ENCODE measurements at places on chromosomes 6 and 20.

GRCh38 chr20:57802765-57803507 lies 93.1 kb upstream of the PMEPA1 start:
- no peak for DNase-seq

DNA sequence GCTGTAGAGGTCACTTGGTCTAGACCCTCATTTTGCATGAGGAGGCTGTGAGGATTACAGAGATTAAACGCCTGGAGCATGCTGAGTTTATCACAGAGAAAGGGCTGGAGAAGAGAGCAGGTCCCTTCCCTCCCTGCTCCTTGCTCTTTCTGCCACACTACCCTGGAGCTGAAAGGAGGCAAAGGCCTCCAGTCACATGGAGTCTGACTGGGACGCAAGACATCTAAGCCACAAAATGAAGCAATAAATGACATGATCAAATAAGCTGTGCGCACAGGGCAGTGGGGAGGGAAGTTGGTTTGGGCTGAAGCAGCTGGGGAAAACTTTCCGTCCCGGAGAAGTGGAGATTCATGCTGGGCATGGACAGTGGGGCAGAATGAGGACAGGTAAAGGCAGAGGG lies 33.3 kb downstream of the ATXN1 start:
- DNase-seq, result no peak

- DNase-seq, result no peak
These were observed 28.3 kb downstream of the SLC2A4RG start for GRCh38 chr20:63767886-63768285.

DNA sequence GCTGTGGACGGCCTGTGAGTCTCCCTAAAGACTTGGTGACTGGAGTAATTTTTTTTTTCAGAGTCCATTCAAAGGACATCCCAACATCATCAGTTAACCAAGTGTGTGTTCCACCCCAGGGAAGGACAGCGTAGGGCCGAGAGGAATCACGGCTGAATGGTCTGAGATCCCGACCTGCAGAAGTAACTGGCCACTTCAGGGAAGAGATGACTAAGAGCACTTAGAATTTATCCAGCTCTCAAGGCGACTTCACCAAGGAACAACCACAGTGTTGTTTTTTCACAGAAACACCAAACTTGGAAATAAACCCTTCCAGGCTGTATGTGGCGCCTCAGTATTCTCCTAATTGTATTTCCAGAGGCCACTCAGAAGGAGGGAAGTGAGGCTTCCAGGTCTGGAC lies 231.6 kb downstream of the FNDC1 start:
- DNase-seq, result no peak

GRCh38 chr6:10613723-10614122 lies 80.7 kb downstream of the C6orf52 start:
- no peak for DNase-seq

GRCh38 chr6:77371748-77372147 lies 91.5 kb downstream of the HTR1B start:
- no peak for DNase-seq

DNA sequence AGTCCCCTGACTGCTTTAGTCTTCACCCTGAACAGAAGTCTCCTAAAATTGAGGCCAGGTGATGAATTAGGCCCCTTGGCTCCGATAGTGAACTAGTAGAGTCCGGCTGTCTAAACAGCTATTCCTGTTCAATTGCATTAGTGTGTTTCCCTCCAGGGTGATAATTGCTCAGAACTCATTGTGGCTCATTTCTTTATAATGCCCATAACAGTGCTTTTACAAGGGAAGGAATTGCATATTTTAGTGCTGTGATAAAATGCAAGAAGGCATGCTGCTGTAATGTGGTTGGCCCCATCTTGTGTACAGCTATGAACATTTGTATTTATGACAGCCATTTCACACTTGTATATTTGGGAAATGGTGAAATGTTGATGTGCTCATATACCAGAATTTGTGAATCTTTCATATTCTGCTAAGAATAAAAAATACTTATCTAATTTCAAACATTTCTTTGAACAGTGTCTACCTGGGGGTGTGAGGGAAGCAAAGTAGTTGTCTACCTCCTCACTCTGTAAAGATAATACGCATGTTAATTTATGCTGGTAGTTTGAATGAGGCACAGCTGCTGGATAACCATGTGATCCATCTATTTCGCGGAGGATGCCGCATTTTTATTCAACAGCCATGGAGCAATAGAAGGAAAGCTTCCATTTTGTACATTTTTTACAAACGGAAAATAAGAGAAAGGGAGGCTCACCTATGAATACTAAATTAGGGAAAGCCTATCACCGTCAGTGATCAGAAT lies 451.4 kb downstream of the NKAIN2 start:
- no peak for DNase-seq

- no peak for DNase-seq
These were observed 54.9 kb downstream of the LY86 start for GRCh38 chr6:6643398-6643797.

DNA sequence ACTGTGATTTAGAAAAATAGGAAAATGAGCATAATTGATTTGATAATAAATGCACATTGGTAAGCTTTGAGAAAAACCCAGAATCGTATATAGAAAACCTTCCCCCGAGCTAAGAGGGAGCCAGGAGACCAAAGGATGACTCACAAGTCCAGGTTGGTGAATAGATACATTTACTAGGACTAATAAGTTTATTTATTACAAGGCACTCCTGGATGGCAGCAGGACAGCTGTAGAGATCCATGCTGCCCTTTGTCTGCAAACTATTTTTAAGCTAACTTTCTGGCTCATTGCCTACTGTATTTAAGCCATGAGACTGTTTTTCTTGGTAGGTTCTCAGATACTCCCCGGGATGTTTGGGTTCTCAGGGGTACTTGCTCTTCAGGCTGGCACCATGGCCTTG lies 13.4 kb downstream of the CASP8AP2 start:
- no peak for DNase-seq

DNA sequence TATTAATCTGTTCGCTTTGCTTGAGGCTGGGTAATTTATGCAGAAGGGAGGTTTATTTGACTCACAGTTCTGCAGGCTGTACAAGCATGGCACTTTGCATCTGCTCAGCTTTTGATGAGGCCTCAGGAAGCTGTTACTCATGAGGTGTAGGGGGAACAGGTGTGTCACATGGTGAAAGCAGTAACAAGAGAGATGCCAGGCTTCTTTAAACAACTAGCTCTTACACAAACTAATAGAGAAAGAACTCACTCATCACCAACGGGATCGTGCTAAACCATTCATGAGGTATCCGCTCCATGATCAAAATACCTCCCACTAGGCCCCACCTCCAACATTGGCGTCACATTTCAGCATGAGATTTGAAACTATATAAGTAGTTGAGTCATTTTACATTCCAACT lies 34.4 kb upstream of the GCLC start:
- DNase-seq, result no peak

- no peak for DNase-seq
These were observed 7.0 kb downstream of the TRPC4AP start for GRCh38 chr20:35085477-35086225.

DNA sequence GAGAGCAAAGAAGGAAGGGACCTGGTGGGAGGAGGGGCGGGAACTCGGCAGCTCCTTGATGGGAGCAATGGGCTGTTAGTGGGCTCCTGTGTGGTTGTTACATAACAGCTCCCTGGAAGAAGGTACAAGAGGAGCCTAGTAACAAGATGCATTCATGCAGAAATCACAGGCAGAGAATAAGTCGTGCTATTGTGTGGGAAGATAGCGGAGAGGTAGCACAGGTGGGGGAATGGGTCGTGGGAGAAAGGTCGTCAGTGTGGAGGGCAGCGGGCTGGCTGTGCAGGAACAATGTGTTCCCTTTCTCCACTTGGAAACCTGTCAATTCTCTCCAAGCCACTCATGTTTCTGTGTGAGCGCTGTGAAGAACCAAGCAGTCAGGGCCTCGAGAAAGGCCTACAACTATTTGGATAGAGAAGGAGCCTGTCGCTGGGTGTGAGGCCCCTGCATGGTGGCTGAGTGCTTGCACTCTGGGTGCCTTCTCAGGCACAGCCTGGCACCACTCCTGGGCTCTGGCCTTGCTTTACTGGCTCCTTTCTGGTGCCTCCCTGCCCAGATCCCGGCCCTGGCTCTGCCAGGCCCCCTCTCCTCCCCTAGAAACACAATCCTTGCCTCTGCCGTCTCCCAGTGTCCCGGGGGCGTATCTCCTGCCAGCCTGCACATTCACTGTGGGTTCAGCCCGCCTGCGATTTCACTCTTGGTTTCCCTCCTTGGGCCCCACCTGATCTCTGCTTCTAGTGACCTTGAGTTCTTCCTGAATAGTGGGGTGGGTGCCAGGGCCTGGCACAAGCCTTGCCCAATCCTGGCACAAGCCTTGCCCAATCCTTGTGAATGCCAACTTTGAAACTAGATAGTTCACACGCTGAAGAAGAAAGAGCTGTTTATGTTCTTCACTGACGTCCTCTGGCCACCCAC lies 7.4 kb upstream of the FGD2 start:
- no peak for DNase-seq

DNA sequence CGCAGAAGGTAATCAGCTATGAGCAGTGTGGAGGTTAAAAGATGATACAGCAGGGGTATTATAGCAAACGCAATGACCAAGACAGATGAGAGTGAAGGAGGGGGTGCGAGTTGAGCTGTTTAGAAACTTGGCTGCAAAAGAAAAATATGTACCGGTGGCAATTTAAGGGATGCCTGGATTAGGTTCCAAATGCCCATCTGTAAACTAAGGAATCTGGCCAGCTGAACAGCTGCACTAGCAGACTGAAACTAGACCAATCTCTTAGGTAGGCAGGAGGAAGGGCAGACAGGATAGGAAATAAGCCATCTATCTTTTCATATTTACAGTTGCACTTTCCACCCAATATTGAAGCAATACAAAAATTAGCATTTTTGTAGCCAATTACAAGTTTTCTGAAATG lies 407.6 kb downstream of the HTR1B start:
- DNase-seq, result no peak

- no peak for DNase-seq
These were observed 67.8 kb downstream of the RNF182 start for GRCh38 chr6:13992417-13993055.

DNA sequence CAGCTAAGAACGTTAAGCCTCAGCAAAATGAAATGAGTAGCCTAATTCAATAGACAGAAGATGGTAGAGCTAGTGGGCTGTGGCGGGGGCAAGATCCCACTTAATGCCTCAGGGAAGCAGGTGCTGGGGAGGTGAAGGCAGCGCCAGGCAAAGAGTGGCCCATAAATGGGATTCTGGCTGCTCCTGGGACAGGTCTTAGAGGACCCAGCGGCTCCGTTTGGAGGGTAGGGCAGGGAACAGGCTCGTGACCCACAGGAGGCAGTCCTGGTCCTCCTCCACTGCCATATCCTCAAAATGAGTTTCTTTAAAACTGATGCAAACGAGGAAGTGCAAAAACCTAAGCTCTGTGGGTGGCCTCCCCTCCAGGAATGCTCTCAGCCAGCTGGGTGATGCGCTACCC lies 32.7 kb downstream of the SAYSD1 start:
- no peak for DNase-seq

GRCh38 chr6:107862383-107862782 lies 38.3 kb upstream of the SCML4 start:
- no peak for DNase-seq

- no peak for DNase-seq
These were observed 150.9 kb upstream of the HMGN3 start for GRCh38 chr6:79385333-79385732.

DNA sequence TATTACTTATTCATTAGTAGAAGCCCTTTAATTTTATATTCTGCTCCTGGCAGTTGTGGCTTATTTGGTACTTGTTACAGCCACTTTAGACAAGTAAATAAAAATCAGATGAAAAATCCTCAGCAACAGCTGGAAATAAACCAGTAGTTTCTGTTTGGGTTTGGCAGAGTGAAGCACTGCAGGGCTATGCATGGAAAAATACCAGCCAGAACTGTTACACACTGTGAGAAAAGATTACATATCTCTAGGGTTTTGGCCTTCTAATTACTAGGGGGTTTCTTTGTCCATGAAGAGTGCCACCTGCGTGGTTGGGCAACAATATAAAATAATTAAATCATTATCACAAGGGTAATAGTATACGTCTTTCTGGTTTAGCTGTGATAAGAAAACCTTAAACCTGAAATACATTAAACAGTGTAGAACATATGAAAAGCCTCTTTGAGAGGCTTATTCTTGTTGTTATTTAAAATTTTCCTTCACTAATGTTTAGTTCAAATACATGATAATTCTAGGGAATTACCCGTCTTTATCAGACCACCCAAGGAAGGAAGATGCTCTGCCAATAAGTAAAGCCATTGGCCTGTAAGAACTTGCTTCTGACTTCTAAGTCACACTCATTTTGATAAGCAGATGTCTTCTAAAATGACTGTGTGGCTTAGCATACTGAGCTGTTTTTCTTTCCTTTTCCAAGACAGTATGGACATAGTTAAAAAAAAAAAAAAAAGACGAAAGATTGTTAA lies 320.0 kb upstream of the FLRT3 start:
- DNase-seq, result no peak

DNA sequence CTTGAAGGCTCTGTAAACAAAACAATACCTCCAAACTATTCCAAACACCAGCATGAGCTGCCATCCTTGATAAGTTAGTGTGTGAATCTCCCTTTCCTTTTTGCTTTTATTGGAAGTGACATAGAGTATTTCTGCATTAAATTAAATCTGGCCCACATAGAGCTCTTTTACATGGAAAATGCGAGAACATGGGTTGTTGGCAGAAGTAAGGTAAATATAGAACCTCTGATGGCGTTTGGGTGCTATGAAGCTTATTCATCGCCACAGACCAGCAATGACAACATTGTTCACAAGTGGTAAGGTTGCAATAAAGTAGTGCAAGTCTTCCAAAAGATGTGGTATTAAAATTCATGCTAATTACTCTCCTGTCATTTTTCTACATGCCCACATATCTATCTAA lies 445.8 kb upstream of the JAG1 start:
- DNase-seq, result no peak

GRCh38 chr6:73817253-73817652 lies 121.2 kb downstream of the CD109 start:
- no peak for DNase-seq

GRCh38 chr6:151323791-151324487 lies 67.4 kb downstream of the ZBTB2 start:
- peak; percentile 64 for DNase-seq

- DNase-seq, result no peak
These were observed 244.6 kb downstream of the GJA1 start for GRCh38 chr6:121680058-121680457.

GRCh38 chr6:4133941-4134838 lies 1.2 kb downstream of the ECI2 start:
- DNase-seq, result no peak

DNA sequence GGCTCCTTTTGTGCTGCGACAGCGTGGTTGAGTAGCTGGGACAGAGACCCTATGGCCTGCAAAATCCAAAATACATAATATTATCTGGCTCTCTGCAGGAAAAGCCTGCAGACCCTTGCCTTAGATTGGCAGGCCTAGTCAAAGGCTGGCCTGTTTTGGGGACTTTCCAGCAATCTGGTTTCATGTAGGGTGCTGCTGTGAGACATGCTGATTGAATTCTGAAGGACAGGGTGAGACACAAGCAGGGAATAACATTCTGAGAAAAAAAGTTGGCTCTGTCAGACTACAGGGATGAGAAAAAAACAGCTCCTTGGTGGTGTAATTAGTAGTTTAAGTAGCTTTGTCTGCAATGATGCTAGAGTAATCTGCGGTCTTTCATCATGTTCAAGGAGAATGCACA lies 402.7 kb upstream of the AGPAT4 start:
- no peak for DNase-seq

GRCh38 chr20:56228021-56228420 lies 20.5 kb upstream of the MC3R start:
- no peak for DNase-seq
